Naive thymus-derived CD8-positive, alpha-beta T cell (primary cell): ENCODE measurements at places on chromosomes 12 and 14. TPM values are rescaled to one million over a fixed set of nuclear protein-coding genes. Genes with fewer than 3 reads are reported as not detected.

The CLEC4C gene
- total RNA-seq: not detected

- no peak overlapping the region for H3K27ac ChIP-seq
- H3K27me3 ChIP-seq: peaks cover 14% of the 10 kb centered on the region
- no peaks in the 10 kb centered on the region for H3K36me3 ChIP-seq
- no peaks in the 10 kb centered on the region for H3K4me1 ChIP-seq
- DNase-seq: no peak
Measured at GRCh38 chr12:93058280-93058679, 129.2 kb upstream of the EEA1 start.

The ASB2 gene
- 1.5 TPM for total RNA-seq

DNA sequence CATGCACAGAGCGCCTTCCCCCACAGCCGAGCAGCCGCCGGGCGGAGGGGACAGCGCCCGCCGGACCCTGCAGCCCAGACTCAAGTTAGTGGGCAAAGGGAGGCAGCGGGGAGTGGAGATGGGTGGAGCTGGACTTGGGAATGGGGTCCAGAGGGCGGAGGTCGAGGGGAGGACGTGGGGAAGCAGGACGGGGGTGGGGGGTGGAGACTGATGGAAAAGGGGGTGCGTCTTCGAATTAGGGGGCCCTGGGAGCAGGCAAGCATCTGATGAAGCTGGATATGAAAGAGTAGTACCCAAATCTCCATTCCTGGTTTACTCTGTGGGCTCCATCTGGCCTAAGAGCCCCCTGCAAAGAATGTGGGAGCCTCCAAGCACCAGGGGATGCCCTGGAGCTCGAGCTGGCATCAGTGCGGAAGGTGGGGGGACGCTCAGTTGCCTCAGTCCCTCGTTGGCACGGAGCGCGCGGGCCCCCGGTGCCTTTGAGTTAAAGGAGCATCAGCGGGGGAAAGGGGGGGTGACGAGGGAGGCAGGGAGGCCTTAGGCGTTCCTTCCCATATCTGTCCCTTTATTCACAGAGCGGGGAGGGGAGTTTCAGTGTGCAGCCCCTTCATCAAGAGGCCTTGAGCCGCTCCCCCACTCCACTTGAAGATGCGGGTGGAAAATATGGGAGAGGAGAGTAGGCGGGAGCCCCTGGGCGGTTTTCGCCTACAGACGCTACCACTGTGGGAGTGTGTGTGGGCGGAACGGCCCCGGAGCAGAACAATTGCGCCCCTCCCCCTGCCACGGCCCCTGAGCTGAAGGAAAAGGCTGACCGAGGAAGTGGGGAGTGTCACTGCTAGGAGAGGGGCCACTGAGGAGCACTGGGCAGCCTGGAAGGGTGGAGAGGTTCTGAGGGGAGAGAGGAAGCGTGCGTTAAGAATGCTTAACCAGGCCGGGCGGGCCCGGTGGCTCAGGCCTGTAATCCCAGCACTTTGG, 644 bp downstream of the NAB2 start:
- H3K27ac ChIP-seq: peak overlapping the region; percentile 95
- H3K27me3 ChIP-seq: no peaks in the 10 kb centered on the region
- peak; percentile 41 for DNase-seq
- peaks cover 71% of the 10 kb centered on the region for H3K4me1 ChIP-seq
- peak overlapping the region; percentile 93 for H3K4me3 ChIP-seq

The C12orf75 gene
- total RNA-seq: 6.1 TPM

DNA sequence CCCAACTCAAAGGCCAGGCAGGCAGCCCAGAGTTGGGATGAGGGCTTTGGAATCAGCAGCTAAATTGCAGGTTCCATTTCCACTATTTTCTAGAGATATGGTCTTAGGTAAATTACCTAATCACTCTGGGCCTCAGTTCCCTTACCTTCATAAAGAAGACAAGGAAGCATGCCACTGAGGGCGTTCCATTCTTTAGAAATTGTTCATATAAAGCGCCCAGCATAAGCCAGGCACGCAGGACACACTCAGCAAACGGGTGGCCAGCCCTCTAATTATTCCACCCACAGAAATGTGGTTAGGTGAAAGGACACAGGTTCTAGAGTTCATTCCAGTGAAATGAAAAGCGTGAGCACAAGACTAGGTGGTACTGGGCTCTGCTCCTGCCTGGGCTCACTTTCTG, 87.9 kb upstream of the BCL11B start:
- no peaks in the 10 kb centered on the region for H3K27me3 ChIP-seq
- H3K4me3 ChIP-seq: no peak overlapping the region
- no peak for DNase-seq
- no peak overlapping the region for H3K27ac ChIP-seq

- H3K4me1 ChIP-seq: peaks cover 2% of the 10 kb centered on the region
- no peak for DNase-seq
- H3K27ac ChIP-seq: no peak overlapping the region
- peaks cover 1% of the 10 kb centered on the region for H3K27me3 ChIP-seq
- H3K36me3 ChIP-seq: no peaks in the 10 kb centered on the region
- no peak overlapping the region for H3K4me3 ChIP-seq
Measured at GRCh38 chr14:75479770-75480600, 42.3 kb upstream of the BATF start.

The CCDC38 gene
- total RNA-seq: 0.39 TPM

- no peaks in the 10 kb centered on the region for H3K36me3 ChIP-seq
- no peaks in the 10 kb centered on the region for H3K27me3 ChIP-seq
- H3K27ac ChIP-seq: no peak overlapping the region
- no peak overlapping the region for H3K4me3 ChIP-seq
- no peak for DNase-seq
Measured at GRCh38 chr12:122635471-122635870, 67.7 kb downstream of the HCAR2 start.

GRCh38 chr12:130804216-130804615, 34.8 kb downstream of the STX2 start:
- H3K36me3 ChIP-seq: peaks cover 36% of the 10 kb centered on the region
- no peak overlapping the region for H3K4me3 ChIP-seq
- no peaks in the 10 kb centered on the region for H3K4me1 ChIP-seq
- DNase-seq: no peak
- no peaks in the 10 kb centered on the region for H3K27me3 ChIP-seq

- H3K36me3 ChIP-seq: no peaks in the 10 kb centered on the region
Measured at GRCh38 chr12:58966939-58967338, 46.6 kb upstream of the LRIG3 start.

- H3K27ac ChIP-seq: no peak overlapping the region
- H3K4me3 ChIP-seq: no peak overlapping the region
- H3K36me3 ChIP-seq: no peaks in the 10 kb centered on the region
- no peaks in the 10 kb centered on the region for H3K4me1 ChIP-seq
- peaks cover 28% of the 10 kb centered on the region for H3K27me3 ChIP-seq
- DNase-seq: no peak
Measured at GRCh38 chr12:98294051-98294805, 221.2 kb upstream of the TMPO start.

DNA sequence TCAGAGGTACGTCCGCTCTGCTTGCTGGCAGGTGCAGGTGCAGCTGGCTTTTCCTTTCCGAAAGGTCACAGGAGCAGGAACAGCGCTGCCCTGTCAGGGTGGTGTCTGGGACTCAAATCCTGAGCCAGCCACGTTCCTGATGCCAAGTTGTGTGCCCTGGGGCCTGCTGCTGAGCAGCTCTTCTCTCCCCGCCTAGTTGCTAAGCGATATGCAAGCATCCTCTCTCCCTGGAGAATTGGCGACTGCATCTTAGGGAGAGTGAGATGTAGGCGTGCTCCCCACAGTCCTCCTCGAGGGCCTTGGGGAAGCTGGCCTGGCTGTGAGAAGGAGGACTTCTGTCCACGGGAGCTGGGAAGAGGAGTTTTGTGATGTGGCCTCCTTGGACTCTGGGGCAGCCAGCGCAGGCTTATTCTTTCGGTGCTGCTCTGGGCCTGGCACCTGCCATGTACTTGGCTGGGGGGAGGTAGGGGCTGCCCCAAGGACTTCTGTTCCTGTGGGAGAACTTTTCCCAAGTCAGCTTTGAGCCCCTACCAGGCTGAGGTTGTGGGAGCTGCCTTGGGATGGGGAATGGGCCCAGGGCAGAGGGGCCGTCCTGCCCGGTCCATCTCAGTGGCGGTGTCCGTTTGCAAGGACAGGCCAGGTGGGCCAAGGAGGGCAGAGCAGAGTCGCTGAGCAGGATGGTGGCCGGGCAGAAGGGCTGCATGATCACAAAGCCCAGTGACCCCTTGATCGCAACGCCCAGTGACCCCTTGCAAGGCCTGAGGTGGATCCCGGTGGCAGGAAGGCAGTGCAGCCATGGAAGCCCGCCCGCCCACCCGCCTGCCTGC, 183.5 kb downstream of the ADGRD1 start:
- H3K27ac ChIP-seq: no peak overlapping the region
- DNase-seq: no peak
- no peak overlapping the region for H3K4me3 ChIP-seq
- peaks cover 3% of the 10 kb centered on the region for H3K27me3 ChIP-seq
- peaks cover 3% of the 10 kb centered on the region for H3K4me1 ChIP-seq
- no peaks in the 10 kb centered on the region for H3K36me3 ChIP-seq
